Activated naive CD8-positive, alpha-beta T cell treated with anti-CD3 and anti-CD28 coated beads, Interleukin-2, amount 10 ng/mL, durations not matched to agents 7 days and 5 days (primary cell): ENCODE measurements at places on chromosomes 4 and X. TPM values are rescaled to one million over a fixed set of nuclear protein-coding genes. Genes with fewer than 3 reads are reported as not detected.

The FAM47A gene
- not detected for total RNA-seq

The PDZD11 gene
- 31.2 TPM for total RNA-seq

The TRO gene
- 3.6 TPM for total RNA-seq

The COX7B gene
- 239 TPM for total RNA-seq

The GAR1 gene
- total RNA-seq = 18.2 TPM

The MAGEA9B gene
- not detected for total RNA-seq

The AKAP14 gene
- total RNA-seq = not detected

The ZNF182 gene
- total RNA-seq = 12.2 TPM

The EVC2 gene
- total RNA-seq = 0.69 TPM

DNA sequence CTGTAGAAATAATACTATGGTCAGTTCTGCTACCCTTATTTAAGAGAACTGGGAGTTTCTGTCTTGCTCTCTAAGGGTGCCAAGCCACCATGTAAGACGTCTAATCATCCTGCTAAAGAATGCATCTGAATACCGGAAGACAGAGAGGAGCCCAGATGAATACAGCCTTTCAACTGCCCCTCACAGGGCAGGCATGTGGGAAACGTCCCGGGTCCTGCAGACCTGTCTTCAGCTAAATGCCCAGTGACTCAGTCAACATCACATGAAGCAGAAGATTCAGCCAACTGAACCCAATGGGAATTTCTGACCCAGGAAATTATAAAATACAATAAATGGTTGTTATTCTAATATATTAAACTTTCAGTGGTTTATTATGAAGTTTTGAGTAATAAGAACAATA is 2141.0 kb upstream of the AGA start:
- no peak for DNase-seq

DNA sequence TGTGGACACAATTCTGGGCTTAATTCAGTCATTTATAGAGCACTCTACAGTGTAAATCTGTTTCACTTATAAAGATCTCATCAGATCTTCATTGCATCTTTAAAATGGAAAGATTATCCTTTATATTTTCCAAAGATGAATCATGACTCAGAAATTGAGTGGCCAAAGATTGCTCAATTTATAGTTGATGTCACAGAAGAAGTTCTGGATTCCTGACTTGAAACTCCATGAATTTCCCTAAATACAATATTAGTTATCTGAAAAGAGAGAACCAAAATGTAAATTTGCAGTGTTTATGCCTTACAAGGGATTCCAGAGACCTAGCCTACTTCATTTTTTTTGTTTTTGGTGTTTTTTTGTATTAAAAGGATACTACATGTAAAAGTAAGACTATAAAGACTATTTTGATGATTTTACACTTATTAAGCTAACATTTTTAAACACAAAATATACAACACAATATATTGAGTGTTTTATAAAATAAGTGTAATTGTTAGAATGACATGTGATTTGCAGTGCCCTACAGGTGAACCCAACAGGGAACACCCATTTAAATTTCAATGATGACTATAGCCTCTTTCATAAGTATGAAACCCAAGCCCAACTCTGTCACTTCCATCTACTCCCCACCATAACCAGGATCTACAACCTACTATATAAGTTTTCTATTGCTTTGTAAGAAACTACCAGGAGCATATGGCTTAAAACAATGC is 183.5 kb downstream of the PCDH7 start:
- DNase-seq = no peak

- DNase-seq = no peak
Observed at GRCh38 chrX:42846741-42847140, 68.8 kb upstream of the PPP1R2C start.

DNA sequence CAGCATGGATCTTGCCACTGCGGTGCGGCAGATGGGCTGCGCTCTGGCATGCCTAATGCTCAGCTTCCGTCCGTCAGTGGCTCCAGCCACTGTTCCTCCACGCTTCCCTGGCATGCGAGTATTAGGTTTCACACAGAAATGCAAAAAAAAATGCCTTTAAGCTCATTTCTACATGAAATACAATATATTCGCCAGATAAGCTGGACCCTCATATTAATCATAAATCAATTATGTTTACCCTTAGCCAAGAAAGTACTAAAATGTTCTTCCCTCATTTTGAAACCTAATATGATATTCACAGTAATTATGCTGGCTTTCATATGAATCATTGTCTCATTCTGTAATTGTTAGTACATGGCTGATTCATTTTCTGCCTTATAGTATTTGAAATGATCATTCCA is 115.5 kb upstream of the FAM241A start:
- DNase-seq = no peak

DNA sequence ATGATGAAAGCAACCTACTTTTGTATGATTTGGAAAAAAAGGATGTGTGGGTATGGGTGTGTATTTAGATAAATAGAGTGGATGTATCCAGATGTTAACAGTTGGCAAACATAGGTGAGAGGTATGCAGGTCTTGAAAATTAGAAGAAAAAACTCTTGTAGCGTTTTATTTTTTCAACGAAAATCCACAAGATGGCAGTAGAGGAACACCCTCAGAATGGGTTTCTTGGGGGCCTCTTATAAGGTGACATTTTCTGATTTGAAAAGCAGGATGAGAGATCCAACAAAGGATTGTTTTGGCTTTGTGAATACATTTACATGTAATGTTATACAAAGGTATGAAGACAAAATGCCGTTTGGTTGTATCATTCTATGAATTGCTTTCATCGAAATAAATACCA is 68.3 kb downstream of the FMR1NB start:
- no peak for DNase-seq

DNA sequence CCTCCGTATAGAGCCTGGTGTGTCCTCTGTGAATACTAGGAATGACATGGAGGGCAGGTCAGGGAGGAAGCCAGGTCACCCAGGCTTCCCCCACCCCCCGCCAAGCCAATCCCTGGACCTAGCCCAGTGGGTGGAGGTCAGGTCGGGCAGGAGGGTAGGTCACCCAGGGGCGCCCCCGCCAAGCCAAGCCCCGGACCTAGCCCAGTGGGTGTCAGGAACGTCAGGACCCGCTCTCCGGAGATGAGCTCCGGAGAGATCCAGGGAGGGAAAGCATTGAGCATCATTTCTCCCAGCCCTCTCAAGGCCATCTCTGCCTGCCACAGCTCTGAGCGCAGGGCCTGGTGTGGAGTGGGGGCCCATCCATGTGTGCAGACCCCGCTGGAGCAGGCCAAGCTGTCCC is 48.6 kb downstream of the WFS1 start:
- no peak for DNase-seq

DNA sequence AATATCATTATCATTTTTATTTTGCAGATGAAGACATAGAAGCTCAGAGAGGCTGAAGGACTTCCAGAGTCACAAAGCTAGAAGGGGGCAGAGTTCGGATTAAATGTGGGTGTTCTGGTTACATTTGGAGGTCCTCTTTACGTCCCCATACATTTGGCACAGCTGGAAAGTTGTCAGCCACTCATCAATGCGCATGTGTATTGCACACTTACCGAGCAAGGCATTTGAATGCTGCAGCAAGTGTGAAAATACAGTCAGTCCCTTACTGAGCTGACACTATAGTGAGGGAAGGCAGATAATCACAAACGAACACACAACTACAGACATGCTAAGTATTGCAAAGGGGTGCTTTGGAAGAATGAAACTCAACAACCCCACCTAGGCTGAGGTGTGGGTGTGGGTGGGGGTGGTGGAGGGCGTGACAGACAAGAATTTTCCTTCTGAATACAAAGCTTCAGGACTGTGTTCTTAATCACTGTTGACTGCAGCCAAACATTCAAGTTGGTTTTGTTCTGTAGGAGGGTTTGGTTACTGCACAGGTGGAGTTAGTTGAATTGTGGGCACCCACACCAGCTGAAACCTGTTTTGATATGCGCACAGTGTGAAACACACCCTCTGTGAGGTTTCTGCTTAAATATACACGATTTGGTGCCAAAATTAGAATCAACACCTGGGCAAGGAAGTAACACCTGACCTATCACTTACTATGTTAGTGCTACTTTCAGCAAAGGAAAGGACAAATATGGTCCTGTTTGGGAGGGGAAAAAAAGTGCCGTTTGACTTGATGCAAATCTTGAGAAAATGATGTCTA is 72.4 kb downstream of the COQ2 start:
- DNase-seq = peak; percentile 40

GRCh38 chrX:16573781-16574180 is 76.2 kb upstream of the S100G start:
- DNase-seq = no peak

DNA sequence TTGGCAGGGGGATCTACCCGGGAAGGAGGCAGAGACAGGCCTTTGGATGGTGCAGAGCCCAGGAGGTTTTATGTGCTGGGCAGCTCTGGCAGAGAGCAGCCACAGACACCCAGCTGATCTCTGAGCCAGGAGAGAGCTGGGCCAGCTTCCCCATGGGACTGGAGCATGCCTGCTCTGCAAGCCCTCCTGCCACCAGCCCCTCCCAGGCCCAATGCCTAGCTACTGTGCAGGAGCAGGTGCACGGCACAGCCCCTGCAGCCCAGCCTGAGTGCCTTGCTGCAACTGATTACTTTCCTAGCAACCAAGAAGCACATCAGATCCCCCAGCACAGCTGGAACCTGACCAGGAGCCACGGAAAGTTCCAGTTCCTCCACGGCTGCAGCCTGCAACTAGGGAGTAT is 57.8 kb upstream of the BEND2 start:
- no peak for DNase-seq

GRCh38 chr4:117370944-117371668 is 285.7 kb upstream of the TRAM1L1 start:
- DNase-seq = no peak

- DNase-seq = no peak
Observed at GRCh38 chrX:94831364-94831763, 1157.4 kb downstream of the FAM133A start.

DNA sequence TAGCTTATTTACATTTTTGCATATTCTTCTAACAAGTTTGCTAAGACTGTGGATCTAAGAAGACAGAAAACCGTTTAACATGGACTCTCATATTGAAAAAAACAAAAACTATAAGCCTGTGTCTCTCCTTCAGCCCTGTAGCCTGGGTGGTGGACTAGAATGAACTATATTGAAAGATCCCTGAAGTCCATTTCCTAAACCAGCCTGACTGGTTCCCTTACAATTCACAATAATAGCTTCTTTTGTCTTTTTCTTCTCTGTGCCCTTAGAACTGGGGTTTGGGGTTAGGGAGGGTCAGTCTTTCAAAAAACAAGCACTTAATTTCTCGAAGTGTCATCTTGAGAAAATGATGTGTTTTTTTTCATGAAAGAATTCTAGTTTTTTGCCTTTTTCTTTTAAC is 59.0 kb downstream of the GSTCD start:
- DNase-seq = no peak

DNA sequence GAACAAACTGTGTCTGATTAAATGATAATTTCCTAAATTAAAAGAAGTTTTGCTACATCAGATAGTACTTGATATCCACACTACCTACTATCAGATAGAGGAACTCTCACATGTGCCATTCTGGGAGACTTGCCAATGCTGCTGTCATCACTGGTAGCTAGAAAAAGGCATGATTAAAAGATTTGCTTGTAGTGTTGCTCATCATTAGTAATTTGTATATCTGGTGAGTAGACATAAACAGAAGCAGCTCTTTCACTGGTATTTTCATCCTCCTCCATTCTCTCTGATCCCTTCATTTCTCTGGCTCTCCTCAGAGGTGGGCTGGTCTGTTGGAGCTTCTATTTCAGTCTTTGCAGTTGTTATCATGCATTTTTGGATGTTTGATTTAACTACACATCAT is 56.0 kb downstream of the SPRY1 start:
- DNase-seq = no peak

- no peak for DNase-seq
Observed at GRCh38 chr4:85243857-85244256, 231.1 kb upstream of the ARHGAP24 start.

DNA sequence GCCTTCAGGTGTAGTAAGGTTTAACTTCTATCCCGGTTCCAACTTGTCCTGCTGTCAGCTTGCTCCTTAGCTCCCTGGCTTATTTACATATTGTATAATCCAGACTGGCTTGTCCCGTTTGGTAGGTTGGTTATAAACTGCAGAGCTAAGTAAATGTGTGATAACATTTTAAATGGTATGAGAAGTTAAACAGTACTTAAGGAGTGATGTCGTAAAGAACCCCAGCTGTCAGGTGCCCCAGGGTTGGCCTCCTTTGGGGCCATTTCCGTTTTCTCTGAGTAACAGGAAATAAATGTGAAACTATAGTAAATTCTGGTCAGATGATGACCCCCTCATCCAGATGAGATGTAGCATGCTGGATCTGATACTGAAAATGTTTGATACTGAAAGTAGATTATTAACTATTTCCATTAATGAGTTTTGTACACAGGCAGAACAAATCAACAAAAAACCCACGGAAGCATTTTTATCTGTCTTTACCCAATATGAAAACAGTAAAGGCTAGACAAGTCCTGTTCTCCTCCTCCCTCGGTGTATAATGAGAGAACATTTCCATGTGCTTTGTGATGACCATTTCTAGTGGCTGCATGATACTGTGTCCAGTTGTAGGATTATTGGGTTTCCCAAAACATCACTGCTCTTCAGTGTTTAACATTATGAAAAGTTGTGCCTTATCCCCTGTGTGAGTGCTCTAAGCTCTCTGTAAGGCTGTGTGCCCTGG is 22.4 kb downstream of the GAB1 start:
- no peak for DNase-seq

DNA sequence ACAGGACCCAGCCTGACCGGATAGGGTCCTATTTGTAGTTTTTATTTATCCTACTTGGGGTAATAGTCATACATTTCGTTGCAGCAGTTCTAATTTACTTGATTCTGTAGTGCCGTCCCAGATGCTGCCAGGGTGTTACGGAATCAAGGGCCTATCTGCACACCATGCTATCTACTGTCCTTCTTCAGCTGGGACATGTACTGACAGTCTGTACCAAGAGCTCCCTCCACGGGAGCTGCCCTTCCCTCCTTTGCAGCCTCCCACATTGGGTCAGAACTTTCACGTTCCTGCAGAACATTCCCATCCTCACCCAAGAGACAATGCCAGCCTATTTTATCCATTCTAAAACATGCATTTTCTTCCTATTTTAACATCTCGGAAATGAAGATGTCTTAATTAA is 6.7 kb downstream of the SUV39H1 start:
- no peak for DNase-seq

GRCh38 chr4:155946486-155946885 is 7.2 kb downstream of the CTSO start:
- DNase-seq = no peak

- no peak for DNase-seq
Observed at GRCh38 chr4:16122308-16122711, 38.5 kb upstream of the PROM1 start.

- no peak for DNase-seq
Observed at GRCh38 chr4:1609901-1610790, 74.0 kb downstream of the FAM53A start.

- no peak for DNase-seq
Observed at GRCh38 chr4:68361146-68361589, 11.3 kb upstream of the YTHDC1 start.
